ENCODE measurements at places on chromosomes 4 and X. TPM values are rescaled to one million over a fixed set of nuclear protein-coding genes. Genes with fewer than 3 reads are reported as not detected.

DNA sequence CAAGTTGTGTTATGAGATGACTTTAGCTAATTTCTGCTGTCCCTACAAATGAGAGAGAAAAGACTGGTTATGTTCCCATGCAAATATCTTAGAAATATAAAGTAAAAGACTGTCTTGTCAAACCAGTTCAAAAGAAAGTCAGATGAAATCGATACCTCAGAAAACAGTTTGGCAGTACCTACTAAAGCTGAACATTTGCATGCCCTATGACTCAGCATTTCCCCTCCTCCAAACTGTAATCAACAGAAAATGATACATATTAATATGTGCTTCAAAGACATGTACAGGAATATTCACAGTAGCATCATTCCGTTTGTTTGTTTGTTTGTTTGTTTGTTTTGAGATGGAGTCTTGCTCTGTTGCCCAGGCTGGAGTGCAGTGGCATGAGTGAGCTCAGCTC lies 90.3 kb downstream of the ARX start:
- DNase-seq: no peak

- no peak for DNase-seq
Observed at GRCh38 chr4:1271686-1272085, 18.0 kb upstream of the MAEA start.

GRCh38 chrX:43679778-43680177 lies 23.7 kb downstream of the MAOA start:
- DNase-seq: no peak

DNA sequence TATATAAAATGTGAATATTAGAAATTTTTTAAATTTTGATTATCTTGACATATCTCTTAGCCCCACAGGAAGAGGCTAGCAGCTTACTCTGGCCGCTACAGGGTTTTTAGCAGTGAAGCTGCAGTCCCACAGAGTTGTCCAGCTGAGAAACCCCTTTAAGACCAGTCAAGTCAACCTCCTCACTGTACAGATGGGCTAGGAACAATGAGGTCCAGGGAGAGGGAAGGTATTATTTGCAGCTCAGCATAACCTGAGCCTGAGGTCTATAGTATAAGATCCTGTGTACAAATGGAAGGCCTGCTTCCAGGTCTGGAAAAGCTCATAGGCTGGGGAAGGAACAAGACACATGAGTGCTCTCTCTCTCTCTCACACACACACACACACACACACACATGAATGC lies 1.8 kb downstream of the VSIG4 start:
- DNase-seq: no peak

The RENBP gene
- total RNA-seq: 18.9 TPM

All from osteocyte (in vitro differentiated cells).